ENCODE measurements at places on chromosomes 11 and 22. TPM values are rescaled to one million over a fixed set of nuclear protein-coding genes. Genes with fewer than 3 reads are reported as not detected.

FXYD2 gene
- 0.13 TPM for total RNA-seq

ZNF215 gene
- 4.6 TPM for total RNA-seq

TPBGL gene
- total RNA-seq = 0.07 TPM

SLC15A3 gene
- 8.7 TPM for total RNA-seq

CALCA gene
- total RNA-seq = not detected

MYEOV gene
- total RNA-seq = 2.2 TPM

MFRP gene
- total RNA-seq = not detected

GRCh38 chr11:6608011-6608410 is 4.0 kb downstream of the TAF10 start:
- no peak for DNase-seq

DNA sequence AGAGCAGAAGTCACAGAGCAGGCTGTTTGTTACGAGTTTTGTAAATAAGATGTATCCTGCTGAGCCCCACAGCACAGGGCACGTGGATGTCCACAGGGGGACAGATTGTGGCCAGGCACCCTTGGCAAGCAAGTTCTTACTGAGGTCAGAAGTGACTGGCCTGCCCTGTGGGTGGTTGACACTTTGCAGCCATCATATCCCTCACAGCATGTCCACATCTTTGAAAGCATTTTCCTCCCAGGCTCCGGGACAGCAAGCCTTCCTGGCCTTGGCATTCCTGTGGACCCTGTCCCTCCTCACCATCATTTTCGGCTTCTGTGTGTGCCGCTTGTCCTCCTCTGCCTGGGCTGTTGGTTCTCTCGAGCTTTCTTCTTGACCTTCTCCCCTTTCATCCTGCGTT is 189.5 kb downstream of the TBC1D22A start:
- DNase-seq = no peak

DNA sequence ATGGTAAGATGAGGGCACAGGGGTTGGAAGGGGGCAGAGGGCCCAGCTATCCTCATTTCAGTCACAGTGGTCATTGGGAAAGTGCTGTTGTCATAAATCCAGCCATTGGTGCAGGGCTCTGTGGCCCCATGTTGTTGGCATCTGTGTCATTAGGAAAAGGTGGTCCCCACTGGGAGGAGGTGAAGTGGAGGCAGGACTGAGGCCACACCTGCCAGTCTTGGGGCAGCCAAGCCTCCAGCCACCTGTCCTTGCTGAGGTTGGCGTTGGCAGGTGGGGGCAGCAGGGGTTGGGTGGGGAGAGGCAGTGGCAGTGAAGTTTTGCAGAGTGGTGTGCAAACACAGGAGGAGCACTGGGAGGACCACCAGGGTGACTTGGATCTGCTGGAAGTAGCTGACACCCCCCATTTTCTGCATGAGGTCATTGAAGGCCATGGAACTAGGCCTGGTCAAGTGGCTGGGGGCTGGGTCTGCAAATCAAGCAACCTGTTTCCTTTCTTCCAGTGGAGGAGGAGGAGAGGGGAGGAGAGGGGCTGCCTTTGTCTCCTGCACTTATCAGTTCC is 25.3 kb downstream of the SLC22A6 start:
- no peak for DNase-seq

DNA sequence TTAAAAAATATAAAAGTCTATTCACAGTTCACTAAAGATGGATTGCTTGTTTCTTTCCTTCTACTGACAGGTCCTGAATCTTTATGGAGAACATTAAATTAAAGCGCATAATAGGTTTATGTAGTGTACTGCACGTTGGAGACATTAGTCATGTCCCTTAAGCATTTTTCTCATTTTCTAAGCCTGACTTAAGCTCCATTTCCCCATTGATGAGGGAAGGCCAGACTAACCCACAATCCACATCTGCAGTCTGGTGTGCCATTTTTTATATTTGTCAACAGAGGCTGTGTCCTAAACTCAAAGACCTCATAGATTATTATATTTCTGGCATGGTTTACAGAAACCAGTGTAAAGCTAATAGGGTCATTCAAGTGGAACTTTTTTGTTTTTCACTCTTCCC is 39.9 kb downstream of the CADM1 start:
- DNase-seq = no peak

GRCh38 chr22:36902143-36902926 is 11.1 kb upstream of the CSF2RB start:
- no peak for DNase-seq

- DNase-seq = no peak
These were observed 34.6 kb downstream of the UQCR10 start for GRCh38 chr22:29801796-29802195.

GRCh38 chr22:26658161-26658560 is 773 bp downstream of the MIAT start:
- no peak for DNase-seq

GRCh38 chr11:80868831-80869230 is 1428.0 kb upstream of the TENM4 start:
- no peak for DNase-seq

- peak; percentile 64 for DNase-seq
These were observed 7.8 kb downstream of the BCR start for GRCh38 chr22:23187871-23188700.

- no peak for DNase-seq
These were observed 407.3 kb downstream of the NXPE2 start for GRCh38 chr11:115085461-115086210.

DNA sequence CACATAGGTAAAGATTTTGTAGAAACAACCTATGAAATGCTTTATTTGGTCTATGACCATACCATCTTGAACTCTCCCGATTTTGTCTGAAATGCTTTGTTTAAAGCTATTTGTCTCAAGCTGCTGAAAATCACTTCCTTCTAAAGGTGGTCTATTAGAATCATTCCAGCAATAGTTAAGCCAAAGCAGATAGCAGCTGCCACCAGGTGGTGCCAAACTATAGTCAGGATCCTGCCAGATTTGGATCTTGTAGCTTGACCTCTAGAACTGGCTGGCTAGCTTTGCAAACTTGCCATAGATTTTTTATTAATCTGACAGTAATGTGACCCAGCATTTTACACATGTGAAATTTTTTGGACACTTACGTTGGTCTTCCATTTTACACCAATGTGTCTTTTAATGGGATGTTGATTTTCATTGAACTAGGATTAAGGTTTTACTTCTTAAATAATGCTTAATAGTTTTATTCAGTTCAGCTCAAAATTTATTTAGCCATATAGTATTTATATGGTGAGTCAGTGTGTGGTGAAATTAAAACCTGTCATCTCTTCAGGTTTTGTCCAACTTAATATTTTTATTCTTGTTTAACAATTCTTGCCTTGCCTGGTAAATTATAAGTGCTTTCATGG is 19.7 kb downstream of the CTR9 start:
- DNase-seq = no peak

DNA sequence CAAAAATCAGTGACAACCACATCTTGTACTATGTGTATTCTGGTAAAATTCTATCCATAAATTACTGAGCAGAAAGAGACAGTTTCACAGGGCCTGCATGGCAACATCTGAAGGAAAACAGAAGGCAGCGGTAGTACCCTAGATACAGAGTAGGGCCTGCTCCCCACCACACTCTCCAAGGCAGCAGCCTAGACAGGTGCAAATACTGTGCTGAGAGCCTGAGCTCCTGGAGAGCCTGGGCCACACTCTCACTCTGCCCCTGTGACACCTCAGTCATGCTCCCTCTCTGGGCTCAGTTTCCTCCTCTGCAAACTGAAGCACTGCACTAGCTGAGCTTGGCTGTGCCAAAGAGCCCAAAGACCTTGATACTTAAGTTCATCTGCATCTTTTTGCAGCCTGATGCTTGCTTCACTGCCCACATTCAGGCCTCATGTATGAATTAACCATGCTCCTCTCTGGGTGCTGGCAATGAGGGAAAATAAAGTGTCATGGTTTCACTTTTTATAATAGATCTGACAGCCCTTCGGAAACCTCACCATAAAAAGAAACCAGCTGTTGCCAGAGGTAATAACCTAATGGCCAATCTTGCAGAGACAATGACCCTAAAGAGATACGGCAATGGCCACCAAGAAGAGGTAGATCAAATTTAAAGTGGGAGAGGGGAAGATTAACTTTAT is 104.7 kb downstream of the PLEKHA7 start:
- DNase-seq = no peak

DNA sequence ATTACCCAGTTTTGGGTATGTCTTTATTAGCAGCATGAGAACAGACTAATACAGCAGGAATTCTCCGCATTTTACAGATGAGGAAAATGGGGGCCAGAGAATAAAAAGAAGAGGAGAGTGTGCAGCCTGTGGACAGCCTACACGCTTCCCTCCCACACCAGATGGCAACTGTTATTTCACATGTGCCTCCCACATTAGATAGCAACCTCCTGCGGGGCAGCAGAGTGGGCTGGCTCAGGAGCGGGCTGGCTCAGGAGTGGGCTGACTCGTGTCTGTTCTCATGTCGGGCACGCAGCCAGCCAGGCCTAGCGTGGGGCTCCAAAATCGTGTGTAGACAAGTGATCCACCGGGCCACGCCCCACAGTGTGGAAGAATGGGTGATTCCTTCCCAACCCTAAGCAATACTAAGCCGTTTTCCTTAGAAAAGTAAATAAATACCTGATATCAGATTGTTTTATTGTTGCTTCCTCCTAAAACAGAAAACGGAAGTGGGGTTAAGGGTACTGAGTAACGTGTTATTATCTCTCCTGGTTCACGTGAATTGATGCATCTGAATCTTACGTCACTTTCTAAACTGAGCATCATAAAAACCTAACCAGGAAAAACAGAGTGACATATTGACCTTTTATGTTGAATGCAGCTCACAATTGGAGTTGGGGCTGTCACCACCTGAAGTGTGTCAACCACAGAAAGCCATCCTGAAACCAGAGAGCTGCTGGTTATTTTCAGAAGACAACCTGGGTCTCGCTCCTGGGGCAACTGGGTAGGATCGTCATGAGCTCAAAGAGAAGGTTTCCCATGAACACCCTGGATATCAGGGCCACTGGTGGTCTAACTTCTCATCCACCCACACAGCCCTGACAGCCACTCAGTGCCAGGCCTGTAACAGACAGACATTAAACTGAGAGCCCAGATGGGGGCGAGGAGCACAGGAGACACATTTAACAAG is 3.3 kb downstream of the TTLL1 start:
- DNase-seq = no peak

DNA sequence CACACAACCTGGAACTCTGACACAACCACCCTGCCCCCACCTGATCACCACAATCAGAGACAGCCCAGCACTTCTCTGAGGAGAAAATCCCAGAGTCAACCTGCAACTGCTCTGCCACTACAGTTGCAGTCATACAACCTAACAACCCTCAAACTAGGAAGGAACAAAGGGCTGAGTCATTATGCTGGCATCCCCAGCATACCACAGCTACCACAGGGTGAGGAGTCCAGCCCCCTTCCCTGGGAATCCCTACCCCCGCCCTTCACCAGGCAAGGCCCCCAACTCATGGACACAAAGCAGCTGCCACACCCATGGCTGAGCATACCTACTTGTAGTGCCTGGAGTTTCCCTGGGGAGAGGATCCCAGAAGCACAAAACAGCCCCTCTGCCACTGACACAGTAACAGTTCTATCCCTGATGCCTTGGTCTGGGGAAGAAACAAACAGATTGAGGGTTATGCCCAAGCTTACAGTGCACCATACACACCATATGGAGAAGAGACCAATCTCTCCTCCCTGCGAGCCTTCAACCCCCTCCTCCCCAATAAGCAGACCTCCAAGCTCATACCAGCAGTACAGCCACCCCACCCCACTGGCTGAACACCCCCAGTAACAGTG is 68.5 kb upstream of the C11orf58 start:
- DNase-seq = no peak

Measured in pulmonary artery endothelial cell (primary cell).